ENCODE measurements at places on chromosomes 7 and 10. TPM values are rescaled to one million over a fixed set of nuclear protein-coding genes. Genes with fewer than 3 reads are reported as not detected.

The AKR1D1 gene
- not detected for total RNA-seq

The CFAP46 gene
- 0.95 TPM for total RNA-seq

The GDF2 gene
- total RNA-seq: not detected

The ZSCAN21 gene
- total RNA-seq: 8.8 TPM

The SCIN gene
- total RNA-seq: not detected

The FAM25A gene
- not detected for total RNA-seq

The SPDYE2B gene
- total RNA-seq: not detected

The RNF148 gene
- 0.26 TPM for total RNA-seq

The PTPRN2 gene
- total RNA-seq: 0.34 TPM

The ADAM22 gene
- total RNA-seq: 0.47 TPM

The LRRC4 gene
- total RNA-seq: 1.9 TPM

The GRM3 gene
- not detected for total RNA-seq

The NPY4R gene
- not detected for total RNA-seq

The CYREN gene
- total RNA-seq: 28.5 TPM

The ARPC1B gene
- total RNA-seq: 610 TPM

The GJD4 gene
- total RNA-seq: not detected

The UCMA gene
- not detected for total RNA-seq

The IGFBP3 gene
- total RNA-seq: 21.3 TPM

The LRIT1 gene
- not detected for total RNA-seq

The OR2A12 gene
- total RNA-seq: not detected

The SLC16A12 gene
- 0.16 TPM for total RNA-seq

Data from bronchial smooth muscle cell (primary cell).